NCI-H187 (cell line): ENCODE measurements at places on chromosomes 3 and 15.

DNA sequence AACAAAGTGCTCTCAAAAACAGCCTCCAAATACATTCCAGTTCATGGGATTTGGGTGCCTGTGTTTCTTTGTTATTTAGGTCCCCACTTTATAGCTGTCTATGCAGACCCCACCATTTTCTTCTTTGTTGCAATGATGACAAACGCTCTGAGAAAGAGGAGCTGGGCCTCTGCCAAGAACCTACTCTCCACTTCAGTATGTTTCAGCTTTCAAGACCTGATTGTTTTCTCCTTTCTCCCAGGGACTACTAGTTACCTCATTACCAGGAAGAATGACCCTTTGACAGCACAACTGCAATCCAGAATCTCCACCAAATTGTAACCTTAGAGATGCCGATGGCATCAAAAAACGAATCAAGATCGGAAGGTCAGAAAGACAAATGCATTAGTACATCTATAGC lies 236.8 kb downstream of the MEIS2 start:
- DNase-seq, result no peak

DNA sequence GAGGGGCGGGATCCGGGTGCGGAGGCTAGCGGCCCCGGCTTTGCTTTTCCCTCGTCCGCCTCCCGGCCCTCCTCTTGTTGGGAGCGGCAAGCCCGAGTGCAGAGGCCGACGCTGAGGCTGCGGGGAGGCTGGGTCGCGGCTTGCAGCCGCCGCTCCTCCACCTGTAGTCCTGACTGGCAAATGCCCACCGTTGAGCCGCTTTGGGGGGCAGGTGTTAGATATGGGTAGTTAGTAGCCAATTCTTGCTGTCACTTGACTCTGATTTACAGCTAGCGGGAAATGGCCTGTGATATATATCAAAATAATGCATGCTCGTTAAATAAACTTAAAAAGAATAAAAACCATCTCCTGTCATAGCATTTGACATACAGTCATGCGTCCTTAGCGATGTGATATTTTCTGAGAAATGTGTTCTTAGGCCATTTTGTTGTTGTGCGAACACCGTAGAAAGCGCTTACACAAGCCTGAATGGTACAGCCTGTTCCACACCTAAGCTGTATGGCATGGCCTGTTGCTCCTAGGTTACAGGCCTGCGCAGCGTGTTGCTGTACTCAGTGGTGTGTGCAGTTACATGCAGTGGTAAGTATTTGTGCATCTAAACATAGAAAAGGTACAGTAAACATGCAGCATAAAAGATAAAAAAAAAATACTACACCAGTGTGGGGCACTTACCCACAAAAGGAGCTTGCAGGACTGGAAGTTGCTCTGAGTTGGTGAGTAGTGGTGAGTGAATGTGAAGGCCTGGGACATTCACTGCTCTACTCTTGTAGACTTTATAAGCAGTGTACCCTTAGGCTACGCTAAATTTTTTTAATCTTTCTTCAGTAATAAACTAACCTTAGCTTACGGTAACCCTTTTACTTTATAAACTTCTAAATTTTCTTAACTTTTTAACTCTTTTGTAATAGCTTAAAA lies 873 bp downstream of the CAPN7 start:
- no peak for DNase-seq

DNA sequence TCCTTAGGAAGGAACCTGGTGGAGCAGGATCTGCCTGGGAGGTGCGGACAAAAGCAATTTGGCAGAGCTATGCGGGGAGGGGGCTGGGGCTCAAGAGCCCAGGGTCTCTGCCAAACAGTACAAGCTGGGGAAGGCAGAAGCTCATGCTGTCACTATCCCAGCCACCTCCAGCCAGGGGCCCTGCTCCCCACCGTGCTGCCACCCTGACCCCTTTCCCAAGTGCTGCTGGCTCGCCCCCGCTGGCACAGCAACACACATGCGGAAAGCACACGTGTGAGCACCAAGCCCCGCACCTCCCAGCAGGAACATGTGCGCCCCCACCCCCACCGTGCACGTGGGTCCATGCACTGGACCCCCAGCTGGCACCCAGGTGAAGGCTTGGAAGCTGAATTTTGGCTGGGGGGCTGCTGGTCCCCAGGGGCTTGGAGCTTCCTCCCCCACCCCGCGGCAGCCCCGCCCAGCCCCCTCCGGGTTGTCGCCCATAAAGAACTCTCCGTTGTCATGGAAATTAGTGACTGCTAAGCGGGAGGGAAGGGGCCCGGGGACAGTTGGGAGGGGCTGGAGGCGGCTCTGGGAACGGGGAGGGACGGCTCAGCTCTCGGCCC lies 742 bp downstream of the CAMKV start:
- DNase-seq, result no peak

DNA sequence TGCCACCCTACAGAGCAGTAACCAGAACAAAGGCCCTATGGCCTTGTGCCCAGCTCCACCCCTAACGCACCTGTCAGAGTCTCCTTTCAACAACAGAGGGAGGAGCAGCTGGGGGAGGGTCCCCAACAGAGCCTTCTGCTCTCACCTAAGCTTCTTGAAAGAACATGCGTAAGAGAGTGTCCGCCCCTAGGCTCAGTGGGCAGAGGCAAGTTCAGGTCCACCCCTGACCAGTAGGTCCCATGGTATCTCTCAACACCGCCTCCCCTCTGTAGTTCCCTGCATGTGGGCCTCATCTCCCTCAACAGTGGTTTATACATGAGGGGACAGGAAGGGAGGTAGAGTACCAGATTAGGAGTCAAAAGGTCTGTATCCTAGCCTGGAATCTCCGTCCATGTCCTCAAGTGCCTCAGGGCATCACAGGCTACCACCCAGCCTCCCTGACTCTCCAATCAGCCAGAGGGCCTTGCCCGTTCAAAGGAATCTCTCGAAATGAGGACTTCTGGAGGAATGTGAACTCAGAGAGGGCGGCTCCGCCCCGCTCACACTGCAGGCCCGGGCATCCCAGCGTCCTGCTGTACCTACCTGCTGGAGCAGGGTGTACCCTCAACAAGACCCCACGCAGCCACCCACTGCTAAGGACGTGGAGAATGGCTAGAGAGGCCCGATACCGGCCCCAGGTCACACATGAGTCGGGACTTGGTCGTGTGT lies 680 bp downstream of the POC1A start:
- peak; percentile 5 for DNase-seq

DNA sequence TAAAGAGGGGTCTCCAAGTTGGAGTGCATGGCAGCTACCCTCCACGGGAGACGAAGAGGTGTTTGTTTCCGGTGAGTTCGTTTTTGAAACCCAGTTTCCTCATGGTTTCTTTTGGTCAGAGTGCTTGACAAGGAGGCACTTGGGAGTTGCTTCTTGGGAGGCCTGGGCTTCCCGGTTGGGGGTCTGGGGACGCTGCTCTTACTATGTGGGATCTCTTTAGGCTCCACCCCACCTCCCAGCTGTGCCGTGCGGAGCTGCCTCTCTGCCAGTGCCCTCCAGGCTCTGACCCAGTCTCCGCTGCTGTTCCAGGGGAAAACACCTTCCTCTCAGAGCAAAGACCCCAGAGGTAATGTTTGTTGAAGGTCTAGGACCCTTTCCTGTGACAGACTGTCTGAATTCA lies 29.6 kb downstream of the KIF7 start:
- DNase-seq, result no peak

DNA sequence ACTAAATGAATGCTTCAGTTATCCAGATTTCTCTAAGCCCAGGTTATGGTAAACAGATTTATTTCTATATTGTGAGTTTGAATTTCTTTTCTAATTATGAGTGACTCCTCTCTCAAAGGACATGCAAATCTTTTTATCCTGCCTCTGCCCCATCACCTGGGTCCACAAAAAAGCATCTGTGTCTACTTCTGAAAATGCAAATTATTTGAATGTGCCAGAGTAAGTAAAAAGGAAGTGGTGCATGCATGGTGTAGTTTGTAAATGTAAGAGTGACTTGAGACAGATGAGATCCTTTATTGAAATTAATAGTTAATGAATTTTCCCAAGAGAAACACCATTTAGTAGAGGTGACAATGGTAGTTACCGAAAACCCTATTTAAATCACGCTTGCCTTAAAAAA lies 26.9 kb downstream of the MCTP2 start:
- DNase-seq, result no peak

DNA sequence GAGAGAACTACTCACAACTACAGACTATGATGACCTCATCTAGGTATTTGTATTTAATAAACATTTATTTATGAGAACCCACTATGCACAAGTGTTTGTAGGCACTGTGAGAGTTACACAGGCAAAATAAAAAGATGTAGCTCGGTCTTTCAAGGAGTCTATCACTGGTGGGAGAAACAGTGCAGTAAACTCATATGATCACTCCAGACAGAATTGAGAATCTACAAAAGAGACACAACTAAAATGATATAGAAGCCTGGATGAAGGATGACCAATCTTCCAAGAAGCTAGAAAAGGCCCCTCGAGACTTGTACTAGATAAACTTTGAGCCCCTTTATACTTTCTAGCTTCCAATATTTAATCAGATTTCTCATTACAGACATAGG lies 70.2 kb upstream of the ZBTB20 start:
- DNase-seq, result no peak

GRCh38 chr3:133709139-133709750 lies 36.9 kb upstream of the TF start:
- no peak for DNase-seq

GRCh38 chr3:72220946-72221345 lies 436.0 kb upstream of the PROK2 start:
- no peak for DNase-seq

DNA sequence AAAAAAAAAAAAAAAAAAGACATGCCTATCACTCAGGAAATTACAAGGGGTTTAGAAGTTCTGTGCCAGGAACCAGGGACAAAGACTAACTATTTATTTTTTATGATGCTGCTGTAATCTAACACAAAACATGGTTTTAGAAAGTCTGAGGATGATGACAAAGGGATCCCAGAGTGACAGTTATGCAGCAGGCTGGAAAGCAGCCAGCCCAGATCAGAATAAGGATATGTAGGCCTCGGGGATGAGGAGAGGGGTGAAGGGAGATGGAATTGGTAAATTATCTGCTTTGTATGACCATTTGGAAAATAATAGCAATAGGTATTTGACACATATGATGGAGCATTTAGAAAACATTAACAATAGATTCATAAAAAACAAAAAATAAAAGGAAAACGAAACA lies 34.1 kb upstream of the NMD3 start:
- no peak for DNase-seq

DNA sequence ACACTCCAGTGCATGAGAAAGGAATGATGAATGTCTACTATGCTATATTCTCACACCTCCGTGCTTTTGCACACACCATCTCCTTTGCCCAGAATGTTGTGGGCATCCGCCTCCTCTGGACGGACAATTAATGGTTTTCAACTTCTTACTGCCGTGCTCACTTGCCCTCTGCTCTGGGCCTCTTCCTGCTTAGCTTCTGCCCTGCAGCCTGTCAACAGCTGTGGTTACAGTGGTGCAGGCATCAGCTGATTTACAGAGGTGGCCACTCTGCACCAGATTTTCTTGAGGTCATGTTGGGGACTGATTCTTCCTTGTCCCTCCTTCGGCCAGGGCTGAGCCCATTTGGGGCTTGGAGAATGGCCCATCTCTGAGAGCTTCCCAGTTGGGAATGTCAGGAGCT lies 56.5 kb upstream of the TMEM115 start:
- no peak for DNase-seq

DNA sequence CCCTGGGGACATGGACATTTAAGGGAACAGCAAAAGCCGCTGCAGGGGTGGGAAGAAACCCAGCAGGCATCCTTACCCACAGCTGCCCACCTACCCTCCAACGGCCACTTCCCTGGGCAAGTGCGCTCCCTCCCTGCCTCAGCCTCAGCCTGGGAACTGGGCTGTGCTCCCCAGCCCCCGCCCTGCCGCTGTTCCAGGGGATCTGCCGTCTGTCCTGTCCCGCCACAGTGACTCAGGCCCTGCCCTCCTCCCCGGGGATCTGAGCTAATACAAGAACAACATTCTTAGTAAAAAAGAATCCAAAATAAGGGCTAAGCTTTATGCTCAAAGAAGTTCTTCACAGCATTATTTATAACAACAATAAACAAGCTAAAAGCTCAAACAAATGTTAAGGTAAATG lies 7.4 kb upstream of the IQSEC1 start:
- no peak for DNase-seq

DNA sequence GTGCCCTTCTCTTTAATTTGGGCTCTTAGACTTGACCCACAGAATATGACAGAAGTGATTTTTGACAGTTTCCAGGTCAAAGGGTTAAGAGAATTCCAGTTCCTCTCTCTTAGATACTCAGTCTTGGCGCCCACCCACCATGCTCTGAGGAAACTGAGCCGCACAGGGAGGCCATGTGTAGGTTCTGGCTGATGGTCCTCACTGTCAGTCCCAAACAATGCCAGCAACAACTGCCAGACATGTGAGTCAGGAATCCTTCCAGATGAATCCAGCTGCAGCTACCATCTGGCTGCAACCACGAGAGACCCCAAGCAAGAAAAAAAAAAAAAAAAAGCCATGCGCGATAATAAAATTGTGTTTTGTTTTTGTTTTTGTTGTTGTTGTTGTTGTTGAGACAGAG lies 326.6 kb downstream of the MAGI1 start:
- DNase-seq, result no peak

GRCh38 chr15:92812271-92812670 lies 87.9 kb upstream of the CHD2 start:
- no peak for DNase-seq

GRCh38 chr15:51234176-51234927 lies 104.0 kb downstream of the CYP19A1 start:
- DNase-seq, result no peak

DNA sequence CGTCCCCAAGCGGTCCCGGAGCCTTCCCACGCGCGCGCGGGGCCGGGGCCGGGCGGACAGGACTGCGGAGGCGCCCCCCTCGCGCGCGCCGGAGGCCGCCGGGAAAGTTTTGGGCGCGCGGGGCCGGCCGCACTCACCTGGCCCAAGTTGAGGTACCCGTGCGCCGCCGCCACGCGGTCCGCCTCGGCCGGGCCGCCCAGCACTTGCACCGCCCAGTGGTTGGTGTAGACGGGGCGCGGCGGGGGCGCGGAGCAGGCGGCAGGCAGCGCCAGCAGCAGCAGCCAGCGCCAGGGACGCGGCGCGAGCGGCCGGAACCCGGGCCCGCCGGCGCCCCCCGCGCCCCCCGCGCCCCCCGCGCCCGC lies 289 bp downstream of the PCSK6 start:
- DNase-seq, result no peak

DNA sequence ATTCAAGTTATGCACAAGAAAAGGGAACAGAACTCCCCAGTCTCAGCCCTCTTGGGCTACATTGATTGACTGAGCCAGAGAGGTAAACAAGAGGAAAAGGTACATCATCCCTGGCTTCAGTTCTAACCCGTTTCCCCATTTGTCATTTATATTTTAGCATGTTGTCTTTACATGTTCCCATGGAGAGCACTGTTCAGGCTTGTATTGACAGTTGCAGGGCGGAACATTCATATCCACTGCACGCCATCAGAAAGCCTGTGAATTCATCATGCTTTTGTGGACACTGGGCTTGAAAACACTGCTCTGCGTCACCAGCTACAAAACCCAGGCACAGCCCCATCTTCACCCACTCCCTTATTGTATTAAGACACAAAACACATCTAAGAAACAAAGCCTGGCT lies 240.9 kb upstream of the EIF1B start:
- DNase-seq, result no peak

DNA sequence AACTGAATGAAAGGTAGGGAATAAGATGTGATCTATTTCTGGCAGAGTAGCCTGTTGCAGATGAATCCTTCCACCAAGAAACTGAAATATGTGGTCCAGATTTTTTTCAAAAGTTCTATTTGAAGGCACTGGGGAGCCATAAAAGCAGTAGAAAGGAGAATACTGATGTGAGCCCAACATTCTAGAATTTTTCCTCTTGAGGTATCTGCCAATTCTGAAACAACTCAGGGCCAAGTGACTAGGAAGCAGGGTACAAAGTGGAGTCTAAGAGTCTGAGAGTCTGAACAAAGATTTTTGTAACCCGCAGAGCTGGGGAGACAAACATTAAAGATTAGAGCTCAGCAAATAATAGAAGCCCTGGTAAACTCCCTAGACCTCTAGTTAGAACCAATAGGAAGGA lies 58.3 kb upstream of the SLCO3A1 start:
- DNase-seq, result no peak
